ENCODE measurements at places on chromosomes 2 and 18. TPM values are rescaled to one million over a fixed set of nuclear protein-coding genes. Genes with fewer than 3 reads are reported as not detected.

Gene RFX8
- not detected for total RNA-seq

- H3K27ac ChIP-seq = no peak overlapping the region
- H3K27me3 ChIP-seq = no peaks in the 10 kb centered on the region
- H3K36me3 ChIP-seq = no peaks in the 10 kb centered on the region
- no peak overlapping the region for H3K4me3 ChIP-seq
- no peaks in the 10 kb centered on the region for H3K4me1 ChIP-seq
Measured at GRCh38 chr2:12807907-12808810, 91.4 kb downstream of the TRIB2 start.

DNA sequence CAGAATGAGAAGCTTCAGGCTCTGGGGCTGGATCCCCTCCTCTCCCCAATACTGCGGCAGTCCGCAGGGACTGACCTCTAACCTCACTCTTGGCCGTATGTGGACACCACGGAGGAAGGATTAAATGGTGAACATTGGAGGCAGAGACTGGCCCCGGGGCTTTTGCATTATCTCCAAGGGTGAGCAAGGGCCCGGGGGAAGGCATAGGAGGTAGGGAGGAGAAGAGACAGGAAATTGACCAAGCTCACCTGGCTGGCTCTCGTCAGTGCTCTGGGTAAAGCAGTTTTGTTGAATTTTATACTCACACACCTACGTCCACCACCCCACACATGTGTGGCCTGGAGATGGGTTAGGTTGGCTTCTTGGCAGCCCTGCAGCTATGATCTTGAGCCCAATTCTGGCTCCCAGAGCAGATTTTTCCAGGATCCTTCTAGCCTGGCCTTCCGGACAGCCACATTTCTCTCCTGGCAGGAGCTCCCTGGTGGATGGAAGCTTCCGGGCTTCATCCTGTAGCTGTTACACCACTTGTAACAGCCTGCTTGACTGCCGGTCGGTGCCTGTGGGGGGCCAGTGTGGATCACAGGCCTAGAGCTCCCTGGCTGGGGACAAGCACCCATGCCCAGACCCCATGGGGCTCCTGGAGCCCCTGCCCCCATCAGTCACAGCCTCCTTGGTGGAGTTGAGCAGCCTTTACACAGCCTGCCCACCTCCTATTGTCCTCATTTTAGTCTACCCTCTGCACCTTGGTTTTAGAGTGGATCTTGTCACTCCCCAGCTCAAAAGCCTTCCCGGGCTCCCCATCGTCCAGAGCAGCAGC lies 7.6 kb downstream of the ITM2C start:
- H3K27ac ChIP-seq = peak overlapping the region; percentile 92
- no peaks in the 10 kb centered on the region for H3K27me3 ChIP-seq
- no peak for DNase-seq
- peaks cover 26% of the 10 kb centered on the region for H3K36me3 ChIP-seq
- no peak overlapping the region for H3K4me3 ChIP-seq

Gene ALMS1
- 30.1 TPM for total RNA-seq

Gene IL1RN
- total RNA-seq = not detected

Gene CYBRD1
- 0.95 TPM for total RNA-seq

- DNase-seq = no peak
- no peaks in the 10 kb centered on the region for H3K4me1 ChIP-seq
- H3K36me3 ChIP-seq = no peaks in the 10 kb centered on the region
- no peak overlapping the region for H3K27ac ChIP-seq
- no peak overlapping the region for H3K4me3 ChIP-seq
Measured at GRCh38 chr2:69138793-69139459, 125.9 kb downstream of the ANTXR1 start.

Gene VAMP8
- 15.7 TPM for total RNA-seq

Gene COBLL1
- total RNA-seq = 33.5 TPM

Gene C2orf81
- 7.6 TPM for total RNA-seq

DNA sequence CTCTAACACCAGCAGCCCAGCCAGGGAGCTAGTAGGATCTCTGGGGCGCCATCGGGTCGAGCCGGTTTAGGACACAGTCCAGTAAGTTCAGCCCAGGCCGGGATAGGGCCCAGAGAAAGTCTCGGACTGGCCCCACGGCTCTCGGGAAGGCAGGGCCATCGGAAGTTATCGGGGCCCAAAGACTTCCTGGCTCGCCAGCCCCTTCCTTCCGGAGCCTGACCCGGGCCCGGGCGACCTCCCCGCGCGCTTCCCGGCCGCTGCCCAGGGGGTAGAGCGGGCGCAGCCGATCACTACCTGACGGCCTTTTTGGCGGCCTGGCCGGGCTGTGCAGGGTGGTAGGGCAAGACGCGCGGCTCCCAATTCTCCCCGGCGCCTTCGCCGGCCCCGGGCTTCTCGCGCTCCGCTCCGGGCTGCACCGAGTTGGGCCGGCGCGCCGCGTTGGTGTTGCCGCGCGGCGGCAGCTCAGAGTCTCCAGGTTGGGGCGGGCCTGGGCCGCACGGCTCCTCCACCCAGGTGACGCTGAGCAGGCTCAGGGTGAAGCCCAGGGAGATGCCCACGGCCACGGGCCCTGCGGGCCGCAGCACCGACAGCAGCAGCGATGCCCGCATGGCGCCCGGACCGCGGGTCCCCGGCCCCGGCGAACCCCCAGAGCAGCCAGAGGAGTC lies 546 bp downstream of the CHPF start:
- H3K36me3 ChIP-seq = peaks cover 10% of the 10 kb centered on the region
- H3K4me3 ChIP-seq = peak overlapping the region; percentile 92
- DNase-seq = peak; percentile 40

- no peaks in the 10 kb centered on the region for H3K27me3 ChIP-seq
- H3K27ac ChIP-seq = no peak overlapping the region
Measured at GRCh38 chr2:101665312-101665711, 32.2 kb upstream of the MAP4K4 start.

GRCh38 chr2:62501794-62502500 lies 4.0 kb downstream of the TMEM17 start:
- H3K27ac ChIP-seq = no peak overlapping the region
- no peak overlapping the region for H3K4me3 ChIP-seq
- H3K27me3 ChIP-seq = no peaks in the 10 kb centered on the region
- DNase-seq = no peak
- H3K4me1 ChIP-seq = peaks cover 12% of the 10 kb centered on the region

- peaks cover 20% of the 10 kb centered on the region for H3K4me1 ChIP-seq
- H3K27ac ChIP-seq = no peak overlapping the region
- H3K27me3 ChIP-seq = no peaks in the 10 kb centered on the region
- no peaks in the 10 kb centered on the region for H3K36me3 ChIP-seq
- DNase-seq = no peak
- no peak overlapping the region for H3K4me3 ChIP-seq
Measured at GRCh38 chr2:174177316-174177890, 70.9 kb downstream of the OLA1 start.

DNA sequence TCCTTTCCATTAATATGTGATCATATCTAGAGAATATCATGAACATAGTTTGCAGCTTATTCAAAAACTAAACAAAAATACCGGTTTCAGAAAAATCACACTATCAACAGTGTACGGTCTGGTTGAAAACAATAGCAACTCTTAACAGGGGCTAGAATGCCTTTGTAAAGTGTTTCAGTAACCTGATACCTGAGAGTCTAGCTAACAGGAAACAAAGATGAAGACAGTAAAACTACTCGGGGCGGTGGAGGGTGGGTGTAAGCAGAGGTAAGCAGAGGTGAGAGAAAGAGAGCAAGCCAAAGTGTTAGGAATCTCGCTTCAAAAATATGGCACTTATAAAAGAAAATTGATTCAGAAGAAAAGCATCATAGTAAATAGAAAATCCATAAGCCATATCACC lies 109.0 kb upstream of the RGPD4 start:
- H3K4me1 ChIP-seq = peaks cover 3% of the 10 kb centered on the region
- H3K36me3 ChIP-seq = no peaks in the 10 kb centered on the region
- H3K27me3 ChIP-seq = no peaks in the 10 kb centered on the region

- no peaks in the 10 kb centered on the region for H3K27me3 ChIP-seq
- no peaks in the 10 kb centered on the region for H3K36me3 ChIP-seq
- H3K4me3 ChIP-seq = no peak overlapping the region
Measured at GRCh38 chr2:14535156-14535555, 97.4 kb upstream of the LRATD1 start.

- no peaks in the 10 kb centered on the region for H3K4me1 ChIP-seq
- H3K27me3 ChIP-seq = no peaks in the 10 kb centered on the region
- H3K4me3 ChIP-seq = no peak overlapping the region
- no peaks in the 10 kb centered on the region for H3K36me3 ChIP-seq
Measured at GRCh38 chr2:75716406-75716805, 5.7 kb upstream of the GCFC2 start.

GRCh38 chr2:182744490-182744889 lies 28.4 kb downstream of the DNAJC10 start:
- no peak overlapping the region for H3K4me3 ChIP-seq
- H3K36me3 ChIP-seq = peaks cover 32% of the 10 kb centered on the region
- H3K4me1 ChIP-seq = no peaks in the 10 kb centered on the region
- no peak for DNase-seq
- peak overlapping the region; percentile 50 for H3K27ac ChIP-seq

DNA sequence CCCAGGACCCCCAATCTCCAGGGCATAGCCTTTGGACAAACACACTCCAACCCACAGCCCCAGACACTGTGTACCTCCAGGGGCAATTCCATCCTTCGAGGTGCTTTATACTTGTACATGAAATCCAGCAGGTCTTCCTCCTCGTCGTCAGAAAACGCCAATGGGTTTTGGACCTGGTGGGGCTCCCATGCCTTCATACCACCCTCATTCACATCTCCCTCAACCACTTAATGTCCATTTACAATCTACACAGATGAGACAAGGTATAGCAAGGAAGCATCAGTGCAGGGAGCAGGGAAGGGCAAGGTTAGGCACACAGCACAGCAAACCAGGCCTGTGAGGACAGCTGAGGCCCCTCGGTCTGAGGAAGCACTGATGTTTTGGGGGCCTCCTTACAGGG lies 20.6 kb downstream of the MRPL35 start:
- H3K27me3 ChIP-seq = no peaks in the 10 kb centered on the region
- no peak overlapping the region for H3K4me3 ChIP-seq
- peaks cover 20% of the 10 kb centered on the region for H3K4me1 ChIP-seq
- no peak for DNase-seq
- H3K36me3 ChIP-seq = no peaks in the 10 kb centered on the region

DNA sequence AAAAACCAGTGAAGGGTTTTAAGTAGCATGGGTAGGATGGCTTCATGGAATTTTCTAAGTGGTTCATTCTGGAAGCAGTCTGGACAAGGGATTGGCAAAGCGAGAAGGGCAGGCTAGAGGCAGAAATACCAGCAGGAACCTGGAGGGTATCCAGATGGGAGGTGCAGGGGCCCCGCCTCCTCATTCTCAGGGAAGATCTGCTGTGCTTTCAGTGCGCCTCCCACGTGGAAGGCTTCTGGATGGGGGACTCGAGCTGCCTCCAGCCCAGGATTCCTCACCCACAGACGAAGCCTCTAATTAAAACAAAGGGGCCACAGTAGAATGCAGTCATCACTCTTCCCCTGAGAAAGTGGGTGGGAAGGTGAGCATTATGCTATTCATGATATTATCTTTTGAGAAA lies 79.8 kb downstream of the VSNL1 start:
- DNase-seq = no peak
- H3K27ac ChIP-seq = no peak overlapping the region
- H3K4me1 ChIP-seq = no peaks in the 10 kb centered on the region
- no peak overlapping the region for H3K4me3 ChIP-seq

Data from cardiac muscle cell (in vitro differentiated cells and primary cell).